Mucosa of descending colon (tissue), 3 donors: ENCODE measurements at places on chromosomes 16 and 17.

GRCh38 chr16:23031508-23032098 is 117.6 kb downstream of the USP31 start:
- DNase-seq, result no peak

DNA sequence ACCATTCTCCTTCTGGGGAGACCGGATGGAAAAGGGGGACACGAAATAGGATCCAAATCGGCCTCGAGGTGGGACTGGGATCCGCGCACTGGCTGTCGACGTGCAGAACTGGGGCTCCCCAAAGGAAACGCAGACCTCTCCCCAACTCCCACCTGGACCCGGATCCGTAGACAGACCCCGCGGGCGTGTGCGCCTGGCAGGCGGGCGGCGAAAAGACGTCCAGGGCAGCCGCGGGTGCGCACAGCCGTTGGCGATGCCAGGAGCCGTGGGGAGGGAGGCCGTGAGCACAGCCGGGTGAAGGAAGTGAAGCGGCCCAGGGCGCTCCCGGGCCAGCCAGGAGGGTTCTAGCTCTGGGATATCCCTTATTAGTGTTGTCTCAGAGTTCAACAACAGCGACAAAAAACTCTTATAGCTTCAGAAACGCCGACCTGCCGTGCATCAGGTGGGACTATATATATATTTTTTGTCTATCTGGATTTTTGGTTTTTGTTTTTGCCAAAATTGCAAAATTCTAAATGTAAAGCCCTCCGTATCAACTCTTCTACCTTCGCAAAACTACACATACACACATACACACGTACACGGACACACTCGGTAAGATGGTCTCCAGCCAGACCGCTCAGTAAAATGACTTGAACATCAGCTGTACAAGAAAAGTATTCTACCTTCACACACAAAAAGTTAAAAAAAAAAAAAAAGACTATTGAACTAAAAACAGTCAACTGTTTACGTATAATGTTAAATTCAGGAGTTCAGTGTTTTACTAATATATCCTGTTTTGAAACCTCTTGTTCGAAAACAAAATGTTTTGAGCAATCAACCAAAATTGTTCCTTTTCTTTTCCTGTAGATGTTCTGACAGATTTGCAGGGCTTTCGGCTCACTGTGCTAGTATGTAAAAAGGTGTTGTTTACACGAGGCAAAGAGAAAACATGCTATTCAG is 5.2 kb upstream of the AATF start:
- no peak for DNase-seq

DNA sequence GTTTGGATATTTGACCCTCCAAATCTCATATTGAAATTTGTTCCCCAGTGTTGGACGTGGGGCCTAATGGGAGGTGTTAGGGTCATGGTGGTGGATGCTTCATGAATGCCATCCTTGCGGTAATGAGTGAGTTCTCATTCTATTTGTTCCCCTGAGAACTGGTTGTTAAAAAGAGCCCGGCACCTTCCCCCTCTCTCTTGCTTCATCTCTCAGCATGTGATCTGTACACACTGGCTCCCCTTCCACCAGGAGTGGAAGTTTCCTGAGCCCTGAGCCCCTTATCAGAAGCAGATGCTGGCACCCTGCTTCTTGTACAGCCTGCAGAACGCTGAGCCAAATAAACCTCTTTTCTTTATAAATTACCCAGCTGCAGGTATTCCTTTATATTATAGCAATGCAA is 25.6 kb downstream of the PIK3R6 start:
- no peak for DNase-seq

- no peak for DNase-seq
These were observed 19.4 kb upstream of the NFATC3 start for GRCh38 chr16:68065716-68066305.

GRCh38 chr17:869567-870525 is 87.7 kb downstream of the MRM3 start:
- no peak for DNase-seq

GRCh38 chr17:63967953-63968352 is 4.8 kb downstream of the SCN4A start:
- no peak for DNase-seq

DNA sequence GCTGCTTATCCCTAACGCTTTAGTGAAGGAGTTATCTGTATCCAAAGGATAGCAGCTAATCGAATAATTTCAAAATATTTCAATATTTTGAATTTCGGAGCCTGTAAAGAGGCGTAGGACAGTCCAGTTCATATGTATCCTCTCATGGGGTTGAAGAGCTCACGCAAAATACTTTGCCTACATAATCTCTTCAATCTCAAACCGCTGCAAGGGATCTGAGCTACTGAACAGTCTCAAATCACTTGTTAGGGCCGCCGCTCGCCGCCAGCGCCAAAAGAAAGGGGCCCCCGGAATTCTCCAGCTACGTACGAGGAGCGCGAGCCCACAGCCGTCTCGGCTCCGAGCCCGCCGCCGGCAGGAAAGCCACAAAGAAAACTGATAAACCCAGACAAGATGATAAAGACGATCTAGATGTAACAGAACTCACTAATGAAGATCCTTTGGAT is 601 bp upstream of the RFWD3 start:
- DNase-seq, result peak; percentile 48

DNA sequence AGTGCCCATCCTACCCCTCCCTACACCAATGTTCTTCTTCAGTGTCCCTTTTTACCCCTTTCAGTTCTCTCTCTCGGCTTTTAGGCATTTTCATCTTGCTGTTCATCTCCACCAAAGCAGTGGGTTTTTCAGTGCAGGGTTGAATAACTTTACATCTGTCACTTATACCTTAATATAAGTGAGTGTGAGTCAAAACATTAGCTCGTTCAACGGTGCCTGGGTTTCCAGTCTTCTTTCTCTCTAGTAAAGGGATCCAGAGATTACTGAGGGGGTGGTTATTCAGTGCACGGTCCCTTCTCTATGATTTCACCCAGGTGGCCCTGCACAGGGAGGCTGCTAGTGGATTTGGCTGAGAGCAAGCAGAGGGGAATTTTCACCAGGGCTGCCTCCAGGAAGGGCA is 210.6 kb upstream of the CDH5 start:
- no peak for DNase-seq

- no peak for DNase-seq
These were observed 3.6 kb downstream of the KRT17 start for GRCh38 chr17:41620583-41621434.

- DNase-seq, result no peak
These were observed 18.5 kb downstream of the GTF3C1 start for GRCh38 chr16:27531186-27531585.

DNA sequence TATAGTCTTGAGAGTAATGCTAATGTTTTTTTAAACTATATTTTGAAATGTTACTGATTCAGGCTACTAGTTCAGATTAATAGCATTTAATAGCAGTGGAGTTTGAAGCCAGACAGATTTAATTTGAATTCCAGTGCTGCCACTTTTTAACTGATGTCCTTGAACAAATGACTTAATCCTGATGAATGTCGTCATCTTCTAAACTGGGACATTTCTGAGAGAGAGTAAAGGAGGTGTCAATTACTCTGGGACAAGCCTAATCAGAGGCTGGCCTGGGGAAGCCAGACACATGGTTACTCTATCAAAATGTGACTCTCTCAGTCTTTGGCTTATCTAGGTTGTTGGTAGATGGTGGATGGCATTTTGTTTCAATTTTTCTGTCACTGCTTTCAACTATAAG is 246.7 kb downstream of the HS3ST3A1 start:
- no peak for DNase-seq

DNA sequence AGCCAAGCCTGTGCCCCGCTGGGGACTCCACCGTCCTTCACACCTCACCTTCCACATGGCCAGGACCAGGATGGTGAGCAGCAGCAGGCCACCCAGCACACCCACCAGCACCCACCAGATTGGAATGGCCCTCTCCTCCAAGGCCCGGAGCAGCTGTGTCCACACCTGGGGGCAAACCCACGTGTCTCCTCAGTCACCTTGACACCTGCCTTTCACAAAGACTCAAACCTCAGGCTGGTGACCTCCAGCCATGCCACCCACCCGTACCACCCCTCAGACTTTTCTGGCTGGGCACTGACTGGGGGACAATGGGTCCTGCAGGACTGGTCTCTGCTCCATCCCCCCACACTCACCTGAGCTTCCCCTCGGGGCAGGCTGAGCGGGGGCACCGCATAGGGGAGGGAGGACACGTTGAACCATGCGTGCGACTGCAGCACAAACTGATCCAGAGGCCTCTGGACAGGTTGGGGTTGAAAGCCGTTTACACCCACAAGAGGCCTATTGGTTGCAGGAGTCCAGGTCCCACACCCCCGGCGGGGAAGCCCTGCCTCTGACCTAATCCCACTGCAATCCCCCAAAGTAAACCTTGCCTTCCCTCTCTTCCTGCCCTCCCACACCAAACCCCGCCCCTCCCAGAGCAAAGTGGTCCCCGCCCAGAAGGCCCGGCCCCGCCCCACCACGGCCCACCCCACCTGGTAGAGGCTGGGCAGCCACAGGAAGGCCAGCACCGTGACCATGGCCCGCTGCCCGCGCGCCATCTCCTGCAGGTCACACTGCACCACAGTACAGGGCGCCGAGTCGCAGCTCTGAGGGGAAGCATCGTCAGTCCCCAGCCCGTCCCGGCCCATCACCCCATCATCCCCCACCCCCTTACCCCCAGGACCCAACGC is 10.9 kb upstream of the FAM171A2 start:
- peak; percentile 55 for DNase-seq

GRCh38 chr17:12510535-12510934 is 155.2 kb upstream of the MYOCD start:
- no peak for DNase-seq

- DNase-seq, result peak; percentile 20
These were observed at the start of gene C16orf90 for GRCh38 chr16:3495176-3495575. TSS of gene C16orf90 (minus strand) at chr16:3495489. CDS start at chr16:3495421, 68 bp downstream.

DNA sequence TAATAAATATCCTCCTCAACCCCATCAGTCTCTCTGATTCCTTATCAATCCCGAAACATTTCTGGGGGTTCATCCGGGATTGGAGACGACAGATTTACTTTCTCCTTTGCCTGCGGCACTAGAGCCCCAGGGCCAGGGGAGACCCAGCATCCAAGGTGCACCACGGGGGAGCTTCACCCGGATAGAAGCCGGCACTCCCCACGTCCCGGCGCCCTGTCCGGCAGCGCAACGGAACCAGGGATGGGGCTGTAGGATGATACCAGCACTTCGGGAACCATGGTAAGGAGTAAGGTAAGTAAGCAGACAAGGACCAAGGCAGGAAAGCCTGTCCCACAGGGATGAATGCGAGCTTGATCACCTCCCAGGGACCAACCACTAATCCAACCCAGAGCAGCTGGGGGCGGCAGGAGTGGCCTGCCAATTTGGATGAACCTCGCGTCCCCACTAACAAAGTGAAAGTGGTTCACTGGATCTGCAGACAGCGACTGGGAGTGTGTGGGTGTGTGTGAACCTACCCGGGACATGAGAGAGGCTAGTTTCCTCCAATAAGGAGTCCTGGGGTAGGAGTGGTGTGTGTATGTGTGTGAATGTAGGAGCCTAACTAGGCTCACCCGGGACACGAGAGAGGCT is 11.9 kb downstream of the POLR3K start:
- no peak for DNase-seq

GRCh38 chr16:80816356-80816755 is 12.0 kb upstream of the CDYL2 start:
- no peak for DNase-seq

DNA sequence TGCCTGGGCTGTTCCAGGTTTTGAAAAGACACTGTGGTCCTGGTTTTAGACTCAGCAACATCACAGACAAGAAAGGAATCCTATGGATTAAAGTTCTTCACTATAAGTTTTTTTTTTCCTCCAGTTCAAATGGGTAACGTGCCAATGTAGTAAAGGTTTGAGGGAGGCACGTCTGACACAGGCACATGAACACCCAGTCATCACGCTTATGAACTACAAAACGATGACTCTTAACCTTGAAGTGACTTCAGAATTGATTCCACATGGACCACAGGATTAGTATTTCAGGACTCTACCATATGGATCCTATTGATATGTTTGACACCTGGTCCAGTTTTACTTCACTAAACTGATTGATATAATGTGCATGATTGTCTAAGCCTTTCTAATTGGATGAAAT is 2.3 kb downstream of the PRMT7 start:
- DNase-seq, result no peak

GRCh38 chr16:30011714-30012504 is 1.1 kb upstream of the DOC2A start:
- DNase-seq, result no peak

DNA sequence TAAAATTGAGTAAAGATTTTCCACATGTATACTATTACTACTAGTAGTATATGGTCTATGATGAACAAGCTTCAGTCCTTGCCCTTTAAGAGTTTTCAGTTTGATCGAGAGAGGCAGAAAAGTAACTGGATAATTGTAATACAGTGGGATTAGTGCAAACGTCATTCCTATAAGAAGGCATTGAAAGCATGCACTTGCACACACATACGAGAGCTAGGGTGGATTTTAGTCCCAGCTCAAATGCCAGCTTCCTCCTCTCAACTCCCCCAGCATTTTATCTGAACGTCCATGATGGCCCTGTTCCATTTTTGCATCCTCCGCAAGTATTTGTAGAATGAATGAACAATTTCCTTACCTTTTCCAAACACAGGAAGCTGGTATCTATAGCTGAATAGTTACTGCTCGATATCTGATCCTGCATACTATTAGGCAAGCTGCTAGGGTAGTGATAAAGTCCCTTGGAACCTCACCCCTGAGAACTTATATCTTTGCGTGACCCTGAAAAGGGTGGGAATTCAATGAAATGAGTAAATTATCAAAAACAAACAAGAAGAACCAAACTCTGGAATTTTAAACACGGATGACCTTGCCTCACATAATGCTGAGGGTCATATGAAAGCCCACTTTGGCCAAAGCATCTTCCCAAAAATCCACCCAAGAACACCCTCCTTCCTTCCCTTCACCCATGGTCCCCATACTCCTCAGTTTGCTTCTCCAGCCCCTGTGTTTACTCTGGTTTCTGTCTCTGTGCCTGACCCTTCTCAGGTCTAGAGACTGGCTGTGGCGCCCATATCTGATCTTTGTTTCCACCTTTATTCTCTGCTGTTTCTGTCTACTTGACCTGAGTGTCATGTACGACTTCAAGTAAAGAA is 60.5 kb downstream of the TMEM100 start:
- DNase-seq, result no peak

- peak; percentile 25 for DNase-seq
These were observed 29.6 kb upstream of the PVALEF start for GRCh38 chr17:81135505-81136278.

GRCh38 chr17:489758-490329 is 137.2 kb upstream of the RPH3AL start:
- peak; percentile 81 for DNase-seq

GRCh38 chr17:7610641-7611040 is 4.1 kb downstream of the FXR2 start:
- peak; percentile 7 for DNase-seq

GRCh38 chr17:74922172-74922571 is 883 bp downstream of the USH1G start:
- no peak for DNase-seq
